ENCODE measurements at places on chromosomes 2 and 18.

DNA sequence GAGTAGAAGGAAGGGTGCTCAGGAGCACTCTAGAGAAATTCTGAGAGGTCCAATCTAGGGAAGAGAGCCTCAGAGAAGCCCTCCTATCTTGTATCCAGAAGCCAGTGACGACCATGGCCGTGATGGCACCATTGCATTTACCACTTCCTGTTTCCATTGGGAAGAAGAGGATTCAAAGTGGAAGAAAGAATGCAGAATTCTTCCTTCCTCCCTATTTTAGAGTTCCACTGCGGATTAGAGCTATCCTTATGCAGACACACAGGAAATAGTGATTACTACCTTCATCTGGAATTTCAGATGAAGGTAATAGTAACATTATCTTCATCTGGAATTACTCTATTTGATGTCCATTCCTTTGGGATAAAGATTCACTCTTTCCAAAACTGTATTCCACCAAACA lies 45.6 kb upstream of the PCBP1 start:
- DNase-seq = no peak

GRCh38 chr2:52288596-52288995 lies 1256.7 kb upstream of the NRXN1 start:
- no peak for DNase-seq

GRCh38 chr18:13138420-13139139 lies 80.0 kb upstream of the LDLRAD4 start:
- no peak for DNase-seq

GRCh38 chr2:207166349-207167098 lies 776 bp upstream of the KLF7 start:
- peak; percentile 80 for DNase-seq

GRCh38 chr2:227460070-227460485 lies 11.9 kb upstream of the AGFG1 start:
- peak; percentile 55 for DNase-seq

GRCh38 chr2:194985258-194985657 lies 671.8 kb upstream of the SLC39A10 start:
- DNase-seq = no peak

DNA sequence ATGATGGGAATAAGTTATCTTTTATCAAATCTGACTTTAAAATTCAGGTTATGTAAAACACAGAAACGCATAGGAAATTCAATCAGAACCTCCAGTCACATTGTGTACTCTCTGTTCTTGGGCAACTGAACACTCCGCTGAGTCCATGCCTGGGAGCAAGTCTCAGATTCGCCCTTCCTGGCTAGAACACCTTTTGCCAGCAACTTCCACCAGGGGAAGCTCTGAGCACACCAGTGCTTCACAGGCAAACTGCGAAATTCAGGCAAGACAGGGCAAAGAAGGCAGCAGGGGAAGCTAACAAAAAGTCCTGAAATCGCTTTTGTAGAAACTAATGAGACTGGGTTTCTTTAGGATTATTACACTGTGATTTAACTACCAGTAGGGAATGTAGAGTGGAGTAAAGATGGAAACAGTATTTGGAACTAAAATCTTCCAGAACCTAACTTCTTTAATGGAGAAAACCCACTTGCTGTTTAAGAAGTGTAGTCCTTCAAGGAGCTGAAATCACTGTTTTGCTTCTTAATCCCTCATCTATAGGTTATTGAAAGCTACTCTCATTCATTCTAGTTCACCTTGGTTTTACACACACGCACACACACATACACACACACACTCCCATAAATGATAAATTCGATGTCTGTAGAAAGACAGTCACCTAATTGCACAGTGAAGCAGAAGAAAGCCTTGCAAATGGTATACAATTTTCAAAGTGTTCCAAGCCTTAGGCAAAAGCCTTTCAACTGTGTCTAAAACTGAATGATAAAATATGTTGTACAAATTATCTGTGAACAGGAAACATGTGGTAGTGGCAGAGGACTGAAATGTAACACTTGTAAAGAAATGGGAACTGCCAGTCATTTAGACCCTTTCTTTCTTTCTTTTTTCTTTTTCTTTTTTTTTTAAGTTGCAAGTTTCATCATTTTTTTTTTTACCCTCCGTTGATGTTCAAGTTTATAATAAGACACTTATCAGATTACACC lies 214.5 kb downstream of the TMEM182 start:
- no peak for DNase-seq

DNA sequence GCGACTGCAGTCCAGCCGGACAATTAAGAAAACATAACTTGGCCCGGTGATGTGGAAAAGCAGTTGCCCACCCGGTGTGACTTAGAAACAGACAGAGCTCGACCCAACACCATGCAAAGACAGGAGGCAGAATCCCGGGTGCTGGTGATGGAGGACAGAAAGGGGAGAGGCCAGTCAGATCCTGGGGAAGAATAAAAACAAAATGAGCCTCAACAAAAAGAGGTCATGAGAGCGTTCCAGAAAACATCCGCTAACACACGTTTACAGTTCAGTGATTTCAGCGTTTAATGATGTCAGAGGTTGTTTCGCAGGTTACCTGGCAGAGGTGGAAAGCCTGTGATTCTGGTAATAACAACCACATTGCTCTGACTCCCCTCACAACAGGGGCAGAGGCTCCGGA lies 111.9 kb downstream of the OSR1 start:
- DNase-seq = no peak

- DNase-seq = no peak
Measured at GRCh38 chr2:158922601-158923000, 45.8 kb upstream of the TANC1 start.

All from CD4-positive, alpha-beta T cell treated with Interleukin-15 for 1 hour (primary cell).